ENCODE measurements at places on chromosomes 7 and 10.

DNA sequence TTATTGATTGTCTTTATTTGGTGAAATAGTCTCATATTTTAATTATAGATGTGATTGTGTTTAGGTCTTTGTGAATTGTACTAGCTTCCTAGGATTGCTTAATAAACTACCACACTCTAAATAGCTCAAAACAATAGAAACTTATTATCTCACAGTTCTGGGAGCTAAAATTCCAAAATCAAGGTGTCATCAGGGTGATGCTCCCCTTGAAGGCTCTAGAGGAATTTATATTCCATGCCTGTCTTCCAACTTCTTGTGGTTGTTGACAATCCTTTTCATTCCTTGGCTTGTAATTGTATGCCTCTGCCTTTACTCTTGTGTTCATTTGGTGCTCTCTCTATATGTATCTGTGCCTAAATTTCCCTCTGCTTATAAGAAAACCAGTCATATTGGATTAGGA is 155.3 kb upstream of the AKR1E2 start:
- no peak for DNase-seq

GRCh38 chr10:73771722-73772280 is 10.0 kb upstream of the CHCHD1 start:
- no peak for DNase-seq

- DNase-seq: no peak
These were observed 870.5 kb downstream of the LRMDA start for GRCh38 chr10:76301950-76302349.

DNA sequence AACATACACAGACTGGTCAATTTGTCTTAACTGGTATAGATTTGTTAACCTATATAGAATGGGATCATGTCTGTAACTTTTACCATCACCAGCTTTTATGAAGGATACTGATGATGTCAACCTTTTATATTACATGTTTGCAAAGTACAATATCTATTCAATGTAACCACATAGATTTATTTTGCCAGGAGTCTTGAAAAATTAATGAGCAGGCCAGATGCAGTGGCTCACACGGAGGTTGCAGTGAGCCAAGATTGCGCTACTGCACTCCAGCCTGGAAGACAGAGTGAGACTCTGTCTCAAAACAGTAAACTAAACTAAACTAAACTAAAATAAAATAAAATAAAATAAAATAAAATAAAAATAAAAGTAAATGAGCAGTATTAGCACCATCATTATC is 30.0 kb upstream of the PARD3 start:
- DNase-seq: no peak

DNA sequence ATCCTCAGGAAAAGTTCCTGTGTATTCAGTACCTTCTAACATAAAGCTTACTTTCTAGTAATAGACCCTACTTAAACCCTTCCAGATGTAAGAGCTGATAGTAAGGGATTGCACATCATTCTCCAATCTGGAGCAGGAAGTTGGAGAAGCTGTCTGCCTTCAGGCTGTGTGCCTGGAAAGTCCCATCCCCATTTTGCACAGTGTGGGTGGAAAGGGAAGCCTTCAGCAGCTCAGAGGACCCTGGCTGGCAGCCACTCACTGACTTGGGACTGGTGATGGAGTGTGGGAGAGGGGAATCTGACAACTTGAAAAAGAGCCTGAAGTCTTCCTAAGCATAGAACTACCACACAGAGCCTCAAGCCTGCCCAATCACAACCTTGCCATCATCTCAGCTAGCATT is 164.1 kb upstream of the ADO start:
- peak; percentile 44 for DNase-seq

DNA sequence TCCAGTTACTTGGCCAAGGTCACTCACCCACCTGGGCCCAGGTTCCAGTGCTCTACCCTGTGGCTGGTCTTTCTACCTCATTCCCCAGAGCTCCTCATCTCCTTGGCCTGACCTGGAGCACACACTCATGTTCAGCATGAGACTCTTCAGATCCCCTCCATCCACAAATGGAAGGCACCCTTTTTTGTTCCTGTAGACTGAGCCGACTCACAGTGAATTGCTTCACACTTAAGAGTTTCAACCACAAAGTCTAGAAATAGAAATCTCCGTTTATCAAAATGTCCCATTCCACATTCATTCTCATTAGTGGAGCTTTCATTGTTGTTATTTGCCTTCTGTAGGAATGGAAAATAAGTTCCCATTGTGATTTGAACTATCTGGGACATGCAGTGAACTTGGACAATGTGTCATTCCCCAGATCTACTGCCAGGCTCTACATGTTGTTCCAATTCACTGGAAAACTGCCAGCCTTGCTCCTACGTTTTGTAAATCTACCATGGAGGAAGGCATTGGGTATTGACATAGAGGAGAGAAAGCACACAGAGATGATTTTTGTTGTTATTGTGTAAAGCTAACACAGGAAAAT is 125.3 kb upstream of the CELF2 start:
- DNase-seq: no peak

DNA sequence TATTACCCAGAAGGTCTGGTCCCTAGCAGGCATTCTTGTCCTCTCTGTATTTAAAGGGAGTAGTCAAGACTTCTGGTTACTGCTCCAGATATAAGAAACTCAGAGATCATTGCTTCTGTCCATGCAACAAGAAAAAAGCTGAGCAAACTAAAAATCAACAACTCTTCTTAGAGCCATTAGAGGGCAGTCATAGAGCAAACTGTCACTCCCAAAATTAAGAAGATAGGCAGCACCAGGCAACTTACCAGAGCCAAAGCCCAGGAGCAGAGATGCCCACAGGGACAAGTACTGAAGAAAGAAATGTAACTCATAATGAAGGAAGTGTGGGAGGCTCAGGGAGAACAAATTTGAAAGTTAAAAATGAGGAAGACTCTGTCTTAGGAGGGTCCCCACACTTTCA is 472.9 kb upstream of the COBL start:
- no peak for DNase-seq

DNA sequence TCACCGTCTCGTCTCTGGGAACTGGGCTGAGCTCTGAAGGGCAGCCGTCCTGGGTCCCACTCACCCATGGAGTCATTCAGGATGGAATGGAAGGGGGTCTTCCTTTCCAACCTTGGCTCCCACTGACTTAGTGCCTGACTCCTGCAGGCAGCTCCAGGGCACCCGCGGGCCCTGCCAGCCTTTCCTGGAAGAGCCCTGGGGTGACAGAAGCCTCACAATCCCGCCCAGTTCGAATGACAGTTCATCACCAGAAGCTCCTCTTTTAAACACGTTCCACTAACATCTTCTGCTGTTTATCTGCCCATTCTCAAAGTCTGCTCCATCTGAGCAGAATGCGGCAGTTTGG is 110.6 kb downstream of the TNS3 start:
- no peak for DNase-seq

DNA sequence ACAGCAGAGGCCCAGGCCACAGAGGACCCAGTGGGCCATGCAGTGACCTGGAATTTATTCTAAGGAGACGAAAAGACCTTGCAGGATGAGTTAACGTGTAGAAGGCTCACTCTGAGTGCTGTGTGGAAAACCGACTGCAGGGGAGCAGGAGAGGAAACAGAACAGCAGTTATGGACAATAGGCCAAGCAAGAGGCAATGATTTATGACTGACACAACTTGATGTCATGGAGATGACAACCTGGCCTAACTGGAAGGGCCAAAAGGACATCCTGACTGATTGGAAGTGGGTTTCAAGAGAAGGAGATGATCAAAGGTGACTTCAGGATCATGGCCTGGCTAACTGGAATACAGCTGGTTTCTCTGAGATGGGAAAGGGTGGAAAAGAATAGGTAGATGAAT is 70.2 kb upstream of the RAPGEF5 start:
- DNase-seq: no peak

DNA sequence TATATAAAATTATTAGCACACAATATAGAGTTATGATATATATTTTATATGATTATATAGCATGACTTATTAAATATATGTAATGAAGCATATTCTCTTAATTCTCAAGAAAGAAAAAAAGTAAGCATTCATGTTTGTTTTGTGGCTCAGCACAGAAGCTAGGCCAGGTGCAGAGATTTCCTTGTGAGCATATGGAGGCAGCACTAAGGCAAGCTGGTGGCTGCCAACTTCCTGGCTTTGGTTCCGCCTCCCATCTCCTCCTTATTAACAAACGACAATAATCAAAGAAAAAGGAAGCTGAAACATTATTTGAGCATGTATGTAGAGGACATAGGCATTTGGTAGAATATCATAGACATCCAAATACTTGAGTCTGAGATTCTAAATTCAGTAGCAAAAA is 130.3 kb downstream of the ST7 start:
- DNase-seq: no peak

- peak; percentile 24 for DNase-seq
These were observed 620 bp downstream of the SLK start for GRCh38 chr10:103967448-103968071.

GRCh38 chr10:93383562-93383981 is 98.6 kb downstream of the MYOF start:
- DNase-seq: peak; percentile 27

DNA sequence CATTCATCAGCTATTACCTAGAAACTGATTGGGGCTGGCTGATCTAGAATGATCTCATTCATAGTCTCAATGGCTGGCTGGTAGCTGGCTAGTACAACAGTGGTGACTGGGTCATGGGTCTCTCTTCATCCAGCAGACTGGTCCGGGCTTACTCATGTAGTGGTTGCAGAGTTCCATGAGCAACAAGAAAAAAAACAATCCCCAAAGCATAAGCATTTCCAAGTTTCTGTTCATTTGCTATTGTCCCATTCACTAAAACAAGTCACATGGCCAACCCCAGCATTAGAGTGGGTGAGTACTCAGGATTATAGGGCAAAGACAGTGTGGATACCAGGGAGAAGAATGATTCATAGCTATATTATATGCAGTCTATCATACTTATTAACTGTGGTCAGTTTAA is 85.2 kb upstream of the SEMA3C start:
- no peak for DNase-seq

GRCh38 chr10:47253030-47253637 is 46.9 kb upstream of the GDF10 start:
- no peak for DNase-seq

DNA sequence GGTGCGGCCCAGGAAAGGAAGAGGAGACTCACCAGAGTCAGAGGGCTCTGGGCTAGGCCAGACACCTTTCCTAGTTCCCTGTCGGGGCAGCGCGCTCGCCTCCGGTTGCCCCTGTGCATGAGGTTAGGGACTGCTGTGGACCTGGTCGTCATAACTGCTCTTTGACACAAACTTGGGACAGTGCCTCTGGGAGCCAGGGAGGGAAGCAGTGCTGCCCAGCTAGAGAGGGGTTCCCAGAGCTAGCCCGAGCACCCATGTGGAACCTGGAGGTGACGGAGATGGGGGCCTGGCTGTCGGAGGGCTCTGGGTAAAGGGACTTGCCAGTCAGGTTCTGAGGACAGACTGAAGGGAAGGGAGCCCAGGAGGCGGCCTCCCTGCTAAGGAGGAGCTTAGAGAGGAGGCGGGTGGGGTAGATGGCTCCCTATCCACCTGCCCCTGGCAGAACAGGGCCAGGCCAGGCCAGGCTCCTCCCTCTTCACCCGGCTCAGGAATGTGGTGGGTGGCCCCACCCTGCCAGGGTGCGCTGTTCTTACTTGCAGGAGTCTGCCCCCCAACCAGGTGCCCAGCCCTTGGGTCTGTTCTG is 29.7 kb downstream of the AGAP3 start:
- no peak for DNase-seq

DNA sequence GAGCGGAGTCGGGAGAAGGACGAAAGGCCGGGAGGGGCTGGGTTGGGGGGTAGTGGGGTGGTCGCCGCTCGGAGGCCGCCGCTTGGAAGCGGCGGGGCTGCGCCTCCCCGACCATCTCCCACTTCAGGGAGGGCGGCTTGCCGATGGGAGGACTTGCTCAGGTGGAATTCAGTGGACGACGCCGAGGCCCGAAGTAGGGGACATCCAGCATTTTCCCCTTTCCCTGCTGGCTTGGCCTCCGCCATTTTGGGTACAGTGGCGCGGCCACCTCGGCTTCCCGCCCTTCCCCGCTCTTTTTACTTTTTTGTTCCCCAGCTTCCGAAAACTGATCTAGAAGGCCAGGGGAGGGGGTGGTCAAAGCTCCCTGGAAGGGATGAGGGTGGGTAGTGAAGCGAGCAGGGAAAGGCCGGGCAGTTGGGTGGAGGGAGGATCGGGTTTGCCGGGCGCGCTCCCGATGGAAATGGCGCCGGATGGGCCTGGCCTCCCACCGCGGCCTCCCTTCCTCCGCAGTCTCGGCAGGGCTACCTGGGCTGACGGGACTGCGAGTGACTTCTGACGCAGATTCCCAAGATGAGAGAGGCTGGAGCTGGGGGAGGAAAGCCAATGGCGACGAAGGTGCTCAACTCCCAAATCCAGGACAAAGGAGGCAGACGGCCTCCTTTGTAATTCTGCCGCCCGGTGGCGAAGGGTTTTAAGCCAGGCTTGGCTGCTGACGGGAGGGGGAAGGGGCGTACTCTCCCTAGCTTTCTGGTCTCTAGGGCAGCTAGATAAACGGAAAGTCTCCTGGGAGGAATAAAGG is at the start of gene PBLD:
TSS of gene PBLD (minus strand) at position 670 of the 799 bp plus-strand sequence. CDS start 26,084 bp downstream, outside the sequence.
- DNase-seq: peak; percentile 79

DNA sequence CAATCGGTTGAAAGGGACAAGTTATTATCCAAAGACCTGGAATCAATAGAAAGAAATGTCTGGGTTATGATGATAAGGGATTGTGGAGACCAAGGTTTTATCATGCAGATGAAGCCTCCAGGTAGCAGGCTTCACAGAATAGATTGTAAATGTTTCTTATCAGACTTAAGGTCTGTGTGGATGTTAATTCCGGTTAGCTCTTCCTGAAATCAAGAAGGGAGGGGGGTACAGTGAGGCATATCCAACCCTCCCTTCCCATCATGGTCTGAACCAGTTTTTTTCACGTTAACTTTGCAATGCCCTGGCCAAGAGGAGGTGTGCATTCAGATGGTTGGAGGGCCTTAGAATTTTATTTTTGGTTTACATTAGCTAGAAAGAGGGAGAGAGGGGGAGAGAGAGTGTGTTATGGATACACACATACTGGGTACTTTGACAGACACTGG is 9.8 kb upstream of the LRRC61 start:
- no peak for DNase-seq

- DNase-seq: no peak
These were observed 65.0 kb downstream of the DNAJB6 start for GRCh38 chr7:157401567-157402387.

GRCh38 chr7:2299131-2299829 is 15.0 kb downstream of the SNX8 start:
- peak; percentile 74 for DNase-seq

DNA sequence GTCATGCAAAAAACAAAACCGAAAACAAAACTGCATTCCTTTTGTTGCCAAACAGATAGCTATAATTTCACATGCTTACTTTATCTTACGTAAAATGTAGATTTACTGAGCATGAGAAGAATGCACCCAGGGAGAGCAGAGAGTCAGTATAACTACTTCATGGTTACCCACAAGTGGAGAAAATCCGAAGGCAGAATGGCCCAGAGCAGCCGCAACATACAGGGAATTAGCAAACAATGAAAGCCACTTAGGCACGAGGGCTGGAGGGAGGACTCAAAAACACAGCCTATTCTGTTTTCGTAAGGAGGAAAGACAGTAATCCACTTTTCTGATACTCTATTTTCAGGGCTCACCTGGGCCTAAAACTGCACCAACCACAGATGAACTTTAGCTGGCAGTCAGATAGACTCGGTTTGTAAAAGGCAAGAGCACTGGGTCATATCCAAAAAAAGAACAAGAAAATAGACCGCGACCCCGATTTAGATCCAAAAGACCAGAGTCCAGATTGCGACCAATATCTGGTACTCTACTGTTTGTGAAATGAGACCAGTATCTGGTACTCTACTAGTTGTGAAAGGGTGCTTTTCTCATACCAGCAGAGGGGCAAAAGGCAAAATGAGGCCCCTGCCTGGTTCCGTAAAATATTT is 1.3 kb downstream of the ITPRIP start:
- DNase-seq: no peak

All from muscle of back (tissue), 13 donors.